ENCODE measurements at places on chromosomes 7 and 10. TPM values are rescaled to one million over a fixed set of nuclear protein-coding genes. Genes with fewer than 3 reads are reported as not detected.

DNA sequence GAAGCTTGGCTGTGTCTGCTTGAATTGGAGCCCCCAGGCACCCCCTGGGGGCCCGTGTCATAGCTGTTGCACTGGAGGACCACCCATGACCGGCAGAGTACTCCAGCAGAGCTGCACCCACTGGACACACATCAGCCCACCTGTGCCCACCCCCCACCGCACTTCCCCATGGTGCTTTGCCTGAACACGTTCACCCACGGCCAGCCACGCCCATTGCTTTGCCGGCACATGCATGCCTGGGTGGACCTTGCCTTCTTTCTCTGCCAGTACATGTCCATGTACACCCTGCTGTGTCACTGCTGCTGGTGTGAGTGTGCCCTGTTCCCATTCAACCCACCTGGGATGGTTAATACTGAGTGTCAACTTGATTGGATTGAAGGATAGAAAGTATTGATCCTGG, 88.7 kb downstream of the SAMD9 start:
- DNase-seq: no peak

DNA sequence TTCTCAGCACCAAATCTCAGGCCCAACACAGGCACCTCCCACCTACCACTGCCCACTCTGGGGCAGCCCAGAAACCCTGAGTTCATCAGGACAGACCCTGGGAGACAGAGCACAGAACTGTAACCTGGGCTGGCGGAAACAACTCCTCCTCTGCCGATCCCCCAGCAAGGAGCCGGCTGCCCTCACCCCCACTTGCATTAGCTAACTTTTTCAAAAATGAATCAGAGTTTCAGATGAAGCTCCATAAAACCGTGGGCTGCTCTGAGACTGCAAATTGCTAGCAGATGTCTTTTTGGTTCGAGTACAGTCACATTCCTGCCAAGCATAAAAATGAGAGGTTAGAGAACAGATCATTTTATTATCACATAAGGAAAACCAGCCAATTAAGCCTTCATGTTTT, 93.4 kb upstream of the PARD3 start:
- DNase-seq: no peak

- DNase-seq: no peak
These were observed 6.3 kb downstream of the KLF6 start for GRCh38 chr10:3778692-3779157.

DNA sequence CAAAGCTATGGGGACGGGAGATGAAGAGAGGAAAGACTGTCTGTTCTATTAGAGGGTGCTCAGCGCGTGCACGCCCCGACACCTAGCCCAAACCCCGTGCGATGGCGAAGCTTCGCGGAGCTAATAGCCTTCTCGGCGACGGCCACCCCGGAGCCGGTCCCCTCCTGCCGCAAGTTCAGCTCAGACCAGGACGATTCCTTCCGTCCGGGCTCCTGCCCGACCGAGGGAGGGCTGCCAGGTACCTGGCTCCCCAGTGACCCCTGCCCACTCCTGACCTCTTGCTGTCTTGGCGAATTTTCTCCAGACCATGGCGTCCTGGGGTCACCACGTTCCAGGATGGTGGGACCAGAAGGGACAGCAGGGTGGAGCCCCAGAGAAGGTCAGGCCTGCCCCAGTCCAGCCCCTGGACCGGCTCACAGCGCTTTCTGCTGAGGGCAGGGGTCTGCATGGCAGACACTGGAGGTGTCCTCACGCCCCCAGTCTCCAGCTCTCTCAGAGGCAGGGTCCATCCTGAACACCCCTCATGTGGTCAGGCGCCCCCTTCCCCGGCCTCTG, 36.7 kb downstream of the UNCX start:
- no peak for DNase-seq

- no peak for DNase-seq
These were observed 25.8 kb upstream of the PCGF5 start for GRCh38 chr10:91194497-91195179.

The GLI3 gene
- total RNA-seq: 2.5 TPM

The TSPAN12 gene
- 13.4 TPM for total RNA-seq

The EGR2 gene
- total RNA-seq: 2.3 TPM

The LIPM gene
- not detected for total RNA-seq

The CPA5 gene
- total RNA-seq: not detected

All from pancreas (tissue), 10 donors.